ENCODE measurements at places on chromosomes 13 and 19.

DNA sequence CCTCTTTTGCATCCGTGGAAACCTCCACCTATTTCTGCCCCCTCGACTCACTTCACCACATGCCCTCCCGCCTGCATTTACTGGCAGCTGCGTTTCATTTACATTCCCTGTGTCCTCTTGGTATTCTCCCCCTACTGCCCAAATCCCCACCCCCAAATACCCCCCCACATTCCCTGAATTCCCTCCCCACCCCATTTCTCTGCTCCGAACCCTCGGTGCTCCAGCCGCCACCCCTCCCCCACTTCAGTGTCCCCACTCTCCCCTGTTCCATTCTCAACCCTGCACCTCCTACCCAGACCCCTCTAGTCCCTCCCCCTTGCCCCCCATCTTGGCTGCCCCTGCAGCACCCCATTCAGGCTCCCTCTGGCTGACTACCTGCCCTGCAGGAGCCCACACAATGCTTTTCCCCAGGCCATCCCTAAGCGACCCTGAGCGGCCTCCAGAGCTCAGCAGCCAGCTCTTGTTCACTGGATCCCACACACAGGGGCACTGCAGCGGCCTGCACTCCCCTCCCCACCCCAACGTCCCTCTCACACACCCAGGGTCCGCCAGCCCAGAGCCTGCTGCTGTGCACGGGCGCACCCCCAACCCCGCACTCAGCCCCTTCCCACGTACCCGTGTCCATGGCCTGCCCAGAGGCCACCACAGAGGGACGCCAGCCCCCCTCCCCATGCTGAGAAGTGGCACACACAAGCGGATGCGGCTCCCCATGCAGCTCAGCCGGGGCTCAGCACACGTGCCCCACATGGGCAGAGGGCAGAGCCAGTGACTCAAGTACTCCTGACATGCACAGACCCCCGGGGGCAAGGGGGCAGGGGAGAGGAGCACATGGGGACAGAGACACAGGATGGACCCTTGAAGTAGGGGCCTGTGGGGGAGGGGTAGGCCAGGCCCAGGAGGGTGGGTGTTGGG is 26.3 kb downstream of the SHANK1 start:
- peaks cover 5% of the 10 kb centered on the region for H3K4me1 ChIP-seq
- H3K27me3 ChIP-seq = peaks cover 91% of the 10 kb centered on the region
- H3K36me3 ChIP-seq = peaks cover 7% of the 10 kb centered on the region
- H3K4me3 ChIP-seq = no peak overlapping the region
- no peak overlapping the region for H3K27ac ChIP-seq

GRCh38 chr19:3506384-3507340 is 551 bp downstream of the FZR1 start:
- peaks cover 13% of the 10 kb centered on the region for H3K36me3 ChIP-seq
- peaks cover 3% of the 10 kb centered on the region for H3K27me3 ChIP-seq
- peaks cover 53% of the 10 kb centered on the region for H3K4me1 ChIP-seq
- peak overlapping the region; percentile 62 for H3K27ac ChIP-seq
- peak; percentile 46 for DNase-seq

- no peaks in the 10 kb centered on the region for H3K27me3 ChIP-seq
- no peak for DNase-seq
- no peak overlapping the region for H3K4me3 ChIP-seq
- peaks cover 51% of the 10 kb centered on the region for H3K4me1 ChIP-seq
- H3K36me3 ChIP-seq = peaks cover 32% of the 10 kb centered on the region
Observed at GRCh38 chr13:22103046-22104027, 432.5 kb downstream of the FGF9 start.

GRCh38 chr13:27007166-27007565 is 164.4 kb downstream of the USP12 start:
- no peaks in the 10 kb centered on the region for H3K36me3 ChIP-seq
- DNase-seq = no peak
- H3K4me3 ChIP-seq = peak overlapping the region; percentile 71
- peaks cover 65% of the 10 kb centered on the region for H3K27me3 ChIP-seq
- peaks cover 24% of the 10 kb centered on the region for H3K4me1 ChIP-seq

DNA sequence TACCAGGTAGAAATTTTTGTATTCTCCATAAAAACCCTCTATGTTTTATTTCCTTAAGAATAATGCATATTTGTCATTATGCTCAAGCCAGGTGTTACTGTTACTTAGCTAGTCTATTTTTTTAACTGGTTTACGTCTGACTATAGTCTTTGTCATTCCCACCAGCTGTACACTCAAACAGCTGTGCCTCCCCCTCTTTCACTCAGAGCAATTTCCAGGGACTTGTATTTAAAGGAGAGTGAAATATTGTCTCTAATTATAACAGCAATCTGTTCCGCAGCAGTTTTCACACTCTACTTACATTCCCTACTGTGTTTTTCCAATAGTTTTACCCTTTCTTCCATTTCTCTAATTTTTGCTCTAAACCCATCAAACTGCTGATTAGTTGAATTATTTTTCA is 813.6 kb upstream of the MIR17HG start:
- no peak for DNase-seq
- no peaks in the 10 kb centered on the region for H3K27me3 ChIP-seq
- no peaks in the 10 kb centered on the region for H3K36me3 ChIP-seq
- no peak overlapping the region for H3K4me3 ChIP-seq

DNA sequence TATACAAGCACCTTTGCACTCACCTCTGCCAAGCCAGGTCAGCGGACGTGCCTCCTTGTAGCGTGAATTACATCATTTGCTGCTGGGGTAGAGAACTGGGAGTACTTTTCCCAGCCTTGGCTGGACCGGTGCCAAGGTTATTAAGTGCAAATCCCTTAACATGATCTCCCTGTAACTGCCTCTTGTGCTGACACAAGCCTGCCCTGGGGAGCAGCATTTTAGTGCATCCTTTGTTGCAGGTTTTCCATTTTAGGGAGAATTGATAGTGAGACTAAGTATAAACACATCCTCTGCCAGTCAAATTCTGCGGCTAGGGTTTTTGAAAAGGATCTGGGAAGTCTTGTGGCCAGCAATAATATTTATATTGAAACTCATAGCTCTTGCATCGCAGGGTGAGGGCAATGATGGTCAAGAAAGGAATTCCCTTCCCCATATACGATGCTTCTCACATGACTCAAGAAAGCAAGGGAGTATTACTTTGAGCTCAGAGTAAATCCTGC is 32.7 kb upstream of the DCLK1 start:
- peak; percentile 10 for DNase-seq
- H3K4me3 ChIP-seq = no peak overlapping the region
- H3K4me1 ChIP-seq = peaks cover 19% of the 10 kb centered on the region
- H3K36me3 ChIP-seq = no peaks in the 10 kb centered on the region
- H3K27ac ChIP-seq = peak overlapping the region; percentile 17
- H3K27me3 ChIP-seq = peaks cover 3% of the 10 kb centered on the region

DNA sequence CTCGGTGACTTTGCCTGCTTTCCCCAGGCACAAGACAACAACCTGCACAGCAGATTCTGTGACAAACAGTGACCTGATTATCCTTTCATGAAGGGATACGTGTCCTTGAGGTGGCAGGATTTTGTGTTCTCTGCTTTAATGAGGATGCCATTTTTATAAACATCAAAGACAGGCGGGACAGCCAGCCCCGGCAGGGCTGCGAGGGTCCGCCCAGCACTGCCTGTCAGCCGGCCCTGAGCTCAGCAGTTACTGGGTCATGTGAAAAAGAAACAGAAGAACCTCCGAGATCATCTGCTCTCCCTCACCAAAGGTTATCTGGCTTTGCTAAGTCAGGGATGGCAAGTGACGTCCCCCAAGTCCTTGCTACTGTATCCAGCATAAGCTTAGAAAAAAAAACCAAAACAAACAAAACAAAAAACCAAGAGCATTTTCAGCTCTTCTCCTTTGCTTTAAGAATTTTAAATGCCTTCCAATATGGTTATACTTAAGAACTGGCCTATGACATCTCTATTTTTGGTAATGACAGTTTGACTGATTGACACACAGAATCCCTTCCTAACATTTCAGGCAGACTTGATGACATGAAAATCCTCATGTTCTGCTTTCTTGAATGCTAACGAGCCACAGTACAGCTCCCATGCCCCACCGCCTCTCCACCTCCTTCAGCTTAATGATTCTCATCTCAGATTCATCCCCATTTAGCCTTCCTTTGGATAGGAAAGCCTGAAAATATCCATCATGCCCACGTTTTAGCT is 666.6 kb upstream of the ARGLU1 start:
- DNase-seq = no peak
- H3K4me1 ChIP-seq = peaks cover 5% of the 10 kb centered on the region
- no peaks in the 10 kb centered on the region for H3K36me3 ChIP-seq
- no peak overlapping the region for H3K4me3 ChIP-seq

GRCh38 chr13:27138457-27139093 is 33.0 kb downstream of the USP12 start:
- no peak overlapping the region for H3K4me3 ChIP-seq
- no peak for DNase-seq
- peaks cover 9% of the 10 kb centered on the region for H3K4me1 ChIP-seq
- H3K27ac ChIP-seq = peak overlapping the region; percentile 84
- peaks cover 35% of the 10 kb centered on the region for H3K36me3 ChIP-seq

- H3K36me3 ChIP-seq = peaks cover 69% of the 10 kb centered on the region
- DNase-seq = no peak
- H3K4me1 ChIP-seq = peaks cover 15% of the 10 kb centered on the region
- no peak overlapping the region for H3K27ac ChIP-seq
Observed at GRCh38 chr19:39351537-39352064, 9.4 kb downstream of the SAMD4B start.

DNA sequence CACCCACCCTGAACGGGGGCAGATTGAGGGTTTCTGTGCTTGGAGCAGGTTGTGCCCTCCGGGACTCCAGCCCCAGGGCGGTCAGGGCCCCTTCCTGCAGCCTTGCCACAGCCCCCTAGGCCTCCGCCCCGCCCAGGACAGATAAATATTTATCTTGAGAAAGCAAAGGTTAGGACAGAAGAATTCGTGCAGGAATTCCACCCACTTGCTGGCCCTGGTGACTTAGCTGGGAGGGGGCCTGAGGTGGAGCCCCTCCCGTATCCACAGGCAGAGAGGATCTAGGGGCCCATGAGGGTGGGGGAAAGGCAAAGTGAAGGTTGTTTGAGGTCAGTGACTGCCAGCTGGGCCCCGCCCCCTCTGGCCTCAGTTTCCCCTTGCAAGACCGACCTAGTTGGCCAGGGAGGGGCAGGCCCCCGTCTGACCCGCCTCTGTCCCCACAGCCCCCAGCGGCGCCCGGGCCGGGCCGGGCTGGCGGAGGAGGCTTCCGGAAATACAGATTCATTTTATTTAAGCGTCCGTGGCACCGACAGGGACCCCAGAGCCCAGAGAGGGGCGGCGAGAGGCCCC is 5.2 kb downstream of the MIDN start:
- H3K4me1 ChIP-seq = peaks cover 36% of the 10 kb centered on the region
- H3K27me3 ChIP-seq = no peaks in the 10 kb centered on the region
- DNase-seq = no peak
- peaks cover 23% of the 10 kb centered on the region for H3K36me3 ChIP-seq
- H3K4me3 ChIP-seq = no peak overlapping the region
- peak overlapping the region; percentile 51 for H3K27ac ChIP-seq

GRCh38 chr13:39159846-39160370 is 121.7 kb downstream of the NHLRC3 start:
- no peak for DNase-seq
- H3K27ac ChIP-seq = no peak overlapping the region
- H3K4me3 ChIP-seq = no peak overlapping the region
- no peaks in the 10 kb centered on the region for H3K36me3 ChIP-seq
- H3K4me1 ChIP-seq = no peaks in the 10 kb centered on the region

DNA sequence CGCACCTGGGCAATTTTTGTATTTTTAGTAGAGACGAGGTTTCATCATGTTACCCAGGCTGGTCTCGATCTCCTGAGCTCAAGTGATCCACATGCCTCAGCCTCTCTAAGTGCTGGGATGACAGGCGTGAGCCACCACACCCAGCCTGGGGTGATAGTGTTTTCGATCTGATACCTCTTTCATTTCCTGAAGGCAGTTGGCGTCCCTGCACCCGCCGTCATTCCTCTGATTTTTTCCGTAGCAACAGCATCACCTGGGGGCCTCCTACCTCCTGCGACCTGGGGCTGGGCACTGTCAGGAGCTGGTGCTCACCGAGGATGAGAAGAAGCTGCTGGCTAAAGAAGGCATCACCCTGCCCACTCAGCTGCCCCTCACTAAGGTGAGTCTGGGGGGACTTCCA is 10.8 kb downstream of the CREB3L3 start:
- H3K27me3 ChIP-seq = peaks cover 70% of the 10 kb centered on the region
- DNase-seq = no peak
- H3K36me3 ChIP-seq = no peaks in the 10 kb centered on the region
- no peak overlapping the region for H3K27ac ChIP-seq
